ENCODE measurements at places on chromosomes 4 and X.

- DNase-seq, result no peak
Observed at GRCh38 chrX:8090482-8090881, 80.6 kb downstream of the VCX2 start.

GRCh38 chr4:108029731-108030130 is 40.0 kb downstream of the HADH start:
- no peak for DNase-seq

DNA sequence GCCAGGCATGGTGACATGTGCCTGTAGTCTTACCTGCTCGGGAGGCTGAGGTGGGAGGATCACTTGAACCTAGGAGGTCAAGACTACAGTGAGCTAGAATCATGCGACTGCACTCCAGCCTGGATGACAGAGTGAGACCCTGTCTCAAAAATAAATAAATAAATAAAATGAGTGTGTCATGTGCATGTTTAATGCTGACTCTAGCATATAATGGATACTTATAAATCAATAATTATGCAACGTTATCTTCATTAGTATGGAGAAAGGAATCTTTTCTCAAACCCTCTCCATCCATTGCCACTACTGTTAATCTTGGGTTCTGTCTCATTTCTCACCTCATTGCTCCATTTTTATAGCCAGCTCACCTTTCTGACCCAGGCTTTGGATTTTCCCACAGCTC is 189.5 kb upstream of the RPL34 start:
- no peak for DNase-seq

DNA sequence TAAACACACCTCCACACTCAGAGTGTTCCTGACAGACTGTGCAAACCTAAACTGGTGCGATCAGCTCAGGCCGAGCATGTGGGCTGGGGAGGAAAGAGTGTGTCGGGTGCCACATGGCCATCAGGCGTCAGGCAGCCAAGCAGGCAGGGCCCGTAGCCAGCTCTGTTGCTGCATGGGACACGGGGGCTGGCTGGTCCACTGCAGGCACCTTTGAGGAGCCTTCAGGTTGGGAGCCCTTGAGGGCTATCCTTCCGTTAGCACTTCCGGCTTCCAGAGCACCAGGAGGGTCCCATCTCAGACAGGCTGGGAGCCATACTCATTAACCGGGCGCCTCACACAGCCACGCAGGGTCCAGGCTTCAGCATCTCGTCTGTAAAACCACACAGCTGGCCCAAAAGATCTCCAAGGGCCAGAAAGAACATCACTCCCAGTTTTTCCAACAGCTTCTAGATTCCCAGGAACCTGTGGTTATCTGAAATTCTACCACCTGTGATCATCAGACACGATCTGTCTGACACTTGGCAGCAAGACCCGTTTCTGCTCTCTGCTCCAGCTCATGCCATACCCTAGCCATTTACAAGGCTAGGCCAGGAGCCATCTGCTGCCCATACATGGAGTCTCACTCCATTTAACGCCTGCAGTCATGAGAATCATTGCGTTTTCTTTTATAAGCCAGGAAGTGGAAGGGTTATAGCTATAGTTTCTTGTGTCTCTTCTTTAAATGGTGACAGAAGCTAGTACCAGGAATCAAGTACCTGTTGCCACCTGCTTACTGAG is 87.5 kb downstream of the NSUN7 start:
- DNase-seq, result peak; percentile 17

- no peak for DNase-seq
Observed at GRCh38 chr4:152524427-152524826, 11.5 kb downstream of the FBXW7 start.

GRCh38 chrX:153633048-153633447 is 14.0 kb upstream of the DUSP9 start:
- no peak for DNase-seq
